GM04503 (cell line): ENCODE measurements at places on chromosomes 6 and 20.

DNA sequence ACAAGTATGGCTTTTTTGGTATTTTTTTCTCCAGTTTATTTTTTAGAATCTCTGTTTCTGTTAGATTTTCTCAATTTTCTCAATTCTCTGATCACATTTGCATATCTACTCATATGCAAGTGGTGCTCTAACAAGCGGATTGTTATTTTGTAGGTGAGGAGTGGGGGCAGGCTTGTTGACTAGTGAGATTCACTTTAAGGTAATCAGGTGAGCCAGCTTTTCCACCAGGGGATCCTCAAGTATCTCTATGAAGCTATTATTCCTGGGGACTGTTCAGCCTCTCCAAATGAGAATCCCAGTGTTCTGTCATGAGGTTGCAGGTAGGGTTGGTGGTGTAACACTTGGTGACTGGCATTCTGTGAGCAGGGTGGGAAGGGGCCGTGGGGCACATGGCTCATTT lies 274.3 kb upstream of the FERMT1 start:
- no peak for DNase-seq

DNA sequence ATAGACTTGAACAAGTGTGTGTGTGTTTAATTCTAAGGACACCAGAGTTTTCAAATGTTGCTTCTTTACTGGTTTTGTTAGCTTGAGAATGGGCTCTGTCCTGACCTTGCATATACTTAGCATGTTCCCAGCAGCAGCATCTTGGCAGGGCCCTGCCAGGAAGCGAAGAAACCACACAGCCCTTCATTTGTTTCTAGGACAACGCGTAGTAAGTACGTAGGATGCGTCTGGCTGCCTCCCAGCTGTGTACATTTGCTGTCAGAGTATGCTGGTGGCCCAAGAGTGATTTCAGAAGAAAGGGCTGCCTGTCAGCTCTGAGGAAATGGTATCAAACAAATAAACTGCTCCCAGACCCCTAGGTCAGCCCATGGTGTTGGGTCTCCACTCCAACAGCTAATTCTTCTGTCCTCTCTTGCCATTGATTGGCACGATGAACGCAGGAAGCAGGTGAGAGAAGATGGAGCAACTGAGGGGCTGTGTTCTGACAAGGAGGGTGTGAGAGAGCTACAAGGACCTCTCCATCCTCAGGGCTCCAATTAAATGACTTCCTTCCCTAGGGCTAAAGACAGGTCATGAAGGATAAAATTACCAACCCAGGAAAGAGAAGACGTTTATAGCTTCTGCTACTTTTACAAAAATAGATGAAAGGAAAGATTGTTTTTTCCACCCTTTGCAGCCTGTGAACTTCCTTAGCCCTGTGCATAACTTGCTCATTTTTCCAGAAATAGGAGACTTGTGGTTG lies 55.9 kb upstream of the HDDC2 start:
- no peak for DNase-seq

DNA sequence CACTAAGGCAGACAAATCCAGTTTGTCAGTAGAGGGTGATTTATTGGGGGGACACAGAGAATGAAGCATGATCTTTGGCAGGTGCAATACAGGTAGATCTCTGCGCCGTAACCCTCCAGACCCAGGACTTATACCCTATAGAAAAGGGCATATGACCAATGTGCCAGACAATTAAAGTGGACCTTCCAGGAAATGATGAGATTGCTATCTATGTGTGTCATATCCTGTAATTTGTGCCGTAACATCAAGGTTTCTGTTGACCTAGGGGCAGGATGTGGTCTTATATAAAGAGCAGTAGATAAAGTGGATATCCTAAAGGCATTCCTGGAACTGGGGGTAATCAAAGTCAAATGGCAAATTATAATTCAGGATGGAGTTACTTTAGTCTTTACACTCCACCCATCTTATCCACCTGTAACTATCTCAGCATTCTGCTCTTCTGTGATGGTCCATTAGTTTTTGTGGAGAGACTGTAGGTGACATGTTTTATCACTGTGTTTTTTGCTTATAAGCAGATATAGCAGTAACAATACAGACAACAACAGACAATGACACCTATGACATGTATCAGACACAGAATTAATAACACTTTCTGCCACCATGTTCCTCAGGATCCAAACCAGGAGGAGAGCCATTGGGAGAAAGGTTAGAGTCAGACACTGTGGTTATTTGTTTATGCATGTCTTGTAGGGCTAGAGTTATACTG lies 43.1 kb upstream of the ZNF337 start:
- no peak for DNase-seq

GRCh38 chr6:36933102-36933501 lies 21.4 kb upstream of the PI16 start:
- no peak for DNase-seq

DNA sequence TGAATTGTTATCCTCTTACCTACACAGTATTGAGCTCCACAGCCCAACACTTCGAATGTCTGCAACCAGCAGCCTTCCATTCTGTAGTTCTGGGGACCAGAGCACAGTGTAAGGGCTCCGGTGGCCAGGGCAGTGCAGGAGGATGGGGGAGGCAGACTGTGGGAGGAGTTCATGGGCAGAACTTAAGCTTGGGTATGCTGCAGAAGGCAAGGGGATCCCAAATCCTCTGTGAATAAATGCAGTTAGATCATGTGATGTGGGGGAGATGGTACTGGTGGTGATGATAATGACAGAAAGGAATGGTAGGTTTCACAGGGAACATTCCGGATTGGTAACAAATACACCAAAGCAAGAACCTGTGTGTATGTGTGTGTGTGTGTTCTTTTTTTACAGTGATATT lies 26.5 kb upstream of the CNKSR3 start:
- no peak for DNase-seq

DNA sequence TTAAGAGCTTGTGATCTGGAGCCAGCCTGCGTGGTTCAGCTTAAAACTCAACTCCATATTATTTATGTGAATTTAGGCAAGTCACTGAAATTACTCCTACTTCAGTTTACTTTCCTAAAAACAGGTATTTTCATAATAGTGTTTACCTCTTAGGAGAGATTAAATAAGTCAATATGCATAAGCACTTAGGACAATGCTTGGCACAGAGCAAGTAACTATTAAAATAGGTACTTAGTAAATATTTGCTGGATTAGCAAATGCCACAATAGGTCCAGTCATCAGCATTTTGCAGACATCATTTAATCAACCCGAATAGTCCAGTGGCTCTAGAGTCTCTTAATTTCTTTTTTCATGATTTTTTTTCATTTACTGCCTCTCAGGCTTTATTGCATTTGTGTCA lies 78.6 kb upstream of the PTPRK start:
- DNase-seq, result no peak

DNA sequence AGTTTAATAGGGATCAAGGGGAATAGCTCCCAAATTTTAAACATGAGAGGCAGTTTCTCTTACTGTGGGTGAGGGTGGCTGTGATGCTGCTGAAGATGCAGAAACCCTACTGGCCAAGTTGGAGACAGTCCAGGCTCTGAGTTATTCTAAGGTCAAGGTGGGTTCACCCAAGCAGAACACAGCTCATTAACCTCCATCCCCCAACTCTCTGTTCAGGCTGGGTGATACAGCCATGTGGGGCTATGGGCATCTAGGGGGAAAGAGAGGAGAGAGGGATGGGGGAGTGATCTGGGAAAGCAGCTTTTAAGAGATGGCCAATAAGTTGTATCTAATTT lies 18.9 kb upstream of the TRAM2 start:
- DNase-seq, result no peak

DNA sequence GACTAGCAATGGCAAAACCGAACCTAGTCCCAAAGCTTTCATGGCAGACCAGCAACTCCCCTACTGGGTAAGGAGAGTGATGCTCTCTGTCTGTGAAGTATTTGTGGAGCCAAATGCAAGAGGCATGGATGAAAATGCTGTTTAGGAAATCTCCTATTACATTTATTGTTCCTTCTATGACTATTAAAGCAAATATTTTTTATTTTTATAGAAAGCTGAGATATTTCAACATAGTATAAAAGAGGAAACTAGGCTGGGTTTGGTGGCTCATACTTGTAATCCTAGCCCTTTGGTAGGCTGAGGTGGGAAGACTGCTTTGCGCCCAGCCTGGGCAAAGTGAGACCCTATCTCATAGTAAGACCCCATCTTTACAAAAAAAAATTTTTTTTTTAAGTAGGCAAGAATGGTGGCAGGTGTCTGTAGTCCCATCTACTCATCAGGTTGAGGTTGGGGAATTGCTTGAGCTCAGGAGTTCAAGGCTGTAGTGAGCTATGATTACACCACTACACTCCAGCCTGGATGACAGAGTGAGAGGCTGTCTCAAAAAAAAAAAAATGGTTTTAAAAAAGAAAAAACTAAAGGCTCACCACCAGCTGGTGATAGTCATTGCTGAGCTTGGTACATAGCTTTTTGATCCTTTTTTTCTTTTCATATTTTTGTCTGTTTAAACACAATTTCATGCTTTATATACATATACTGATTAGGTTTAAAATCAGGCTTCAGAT lies 11.3 kb downstream of the KDM1B start:
- DNase-seq, result no peak

DNA sequence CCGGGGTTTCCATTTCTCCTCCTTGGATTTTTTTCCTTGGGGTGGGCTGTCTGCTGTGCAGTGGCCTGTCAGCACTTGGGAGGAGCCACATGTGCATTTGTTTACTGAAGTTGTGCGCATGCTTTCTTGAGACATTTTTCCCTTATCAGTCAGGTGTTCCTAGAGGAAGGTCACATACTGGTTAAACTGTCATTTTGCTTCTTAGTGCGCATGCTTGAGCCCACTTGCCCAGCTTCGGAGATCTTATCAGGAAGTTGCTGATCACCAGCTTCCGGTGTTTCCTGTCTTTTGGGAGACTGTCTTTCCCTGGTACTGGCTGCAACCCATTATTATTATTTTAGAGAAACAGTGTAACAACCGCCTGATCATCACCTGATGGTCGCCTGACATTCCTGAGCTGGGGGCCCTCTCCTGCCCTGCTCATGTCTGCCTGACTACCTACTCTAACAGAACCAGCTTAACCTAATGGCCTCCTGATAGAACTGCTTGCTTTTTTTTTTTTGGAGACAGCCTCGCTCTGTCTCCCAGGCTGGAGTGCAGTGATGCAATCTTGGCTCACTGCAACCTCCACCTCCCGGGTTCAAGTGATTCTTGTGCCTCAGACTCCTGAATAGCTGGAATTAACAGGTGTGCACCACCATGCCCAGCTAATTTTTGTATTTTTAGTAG lies 378 bp upstream of the ERVFRD-1 start:
- DNase-seq, result no peak

- DNase-seq, result no peak
Measured at GRCh38 chr6:164007881-164008280, 593.4 kb downstream of the QKI start.

DNA sequence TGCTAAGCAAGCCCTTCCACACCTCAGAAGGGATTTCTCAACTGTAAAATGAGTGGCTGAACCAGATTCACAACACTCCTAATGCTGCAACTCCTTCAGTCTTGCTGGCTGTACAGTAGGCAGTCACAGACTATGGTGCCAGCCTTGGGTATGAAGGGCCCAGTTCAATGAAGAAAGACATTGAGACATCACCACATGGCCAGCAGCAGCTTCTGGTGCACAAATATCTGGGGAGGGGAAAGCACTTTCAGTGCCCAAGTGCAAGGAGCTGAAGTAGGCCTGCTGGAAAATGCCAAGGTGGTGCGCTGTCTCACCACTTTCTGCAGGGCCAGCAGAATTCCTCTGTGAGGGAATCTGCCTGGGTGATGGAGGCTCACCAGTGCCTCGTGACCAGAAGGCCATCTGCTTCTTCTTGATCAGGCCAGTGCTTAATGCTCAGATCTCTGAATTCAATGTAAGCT lies 1.8 kb downstream of the PLA2G7 start:
- no peak for DNase-seq

- no peak for DNase-seq
Measured at GRCh38 chr6:39273406-39273821, 40.8 kb downstream of the KCNK17 start.

DNA sequence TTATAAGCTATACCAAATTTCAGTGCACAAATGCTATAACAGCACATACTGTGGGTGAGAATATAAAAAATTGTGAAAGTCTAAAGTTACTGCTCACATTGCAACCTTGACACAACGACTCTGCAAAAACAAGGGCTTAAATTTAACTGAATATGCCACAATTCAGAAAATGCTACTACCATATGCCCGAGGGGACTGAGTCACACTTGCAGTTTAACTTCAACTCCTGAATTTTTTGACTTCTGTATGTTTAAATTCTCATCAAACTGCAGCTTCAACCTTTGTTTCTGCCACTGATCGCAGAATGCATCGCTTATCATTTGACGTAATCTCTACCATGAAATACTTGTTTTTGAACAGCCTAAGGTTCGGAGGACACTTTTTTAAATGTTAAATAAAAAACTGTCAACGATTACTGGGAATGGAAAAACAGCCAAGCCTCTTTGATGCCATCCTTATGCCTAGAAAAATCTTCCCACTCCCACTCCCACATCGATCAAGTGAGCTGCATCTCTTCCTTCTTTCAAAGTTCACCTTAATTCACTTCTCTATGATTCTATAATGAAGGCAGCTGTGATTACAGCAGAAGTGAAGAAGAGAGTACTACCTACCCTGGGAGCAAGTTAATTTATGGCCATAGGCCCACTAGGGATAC lies 136.5 kb downstream of the ATXN1 start:
- DNase-seq, result no peak

DNA sequence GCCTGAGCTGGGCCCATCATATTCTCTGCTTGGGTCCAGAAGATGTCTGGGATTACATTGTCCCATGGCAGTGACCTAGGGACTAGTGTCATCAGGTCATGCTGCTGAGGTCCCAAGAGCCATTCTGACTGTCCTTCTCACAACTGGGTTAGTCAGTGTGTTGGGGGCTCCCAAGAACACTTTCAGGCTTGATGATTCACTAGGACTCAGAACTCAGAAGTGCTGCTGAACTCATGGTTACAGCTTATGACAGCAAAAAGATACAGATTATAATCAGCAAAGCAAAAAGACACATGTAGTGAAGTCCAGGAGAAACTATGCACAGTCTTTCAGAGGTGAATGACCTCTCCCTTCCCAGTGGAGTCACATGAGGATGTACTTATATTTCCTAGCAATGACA lies 107.8 kb downstream of the SYNE1 start:
- DNase-seq, result peak; percentile 4
